Urothelium cell line (cell line): ENCODE measurements at places on chromosomes 1 and 21.
A peak's percentile ranks its signal among the peaks of the same experiment; 100 is the strongest.

GRCh38 chr1:48018799-48019198, 21.6 kb upstream of the TRABD2B start:
- no peak for DNase-seq

- no peak for DNase-seq
Measured at GRCh38 chr1:74245168-74245772, 10.1 kb downstream of the TNNI3K start.

GRCh38 chr21:42075686-42076471, 4.8 kb downstream of the UMODL1 start:
- no peak for DNase-seq

DNA sequence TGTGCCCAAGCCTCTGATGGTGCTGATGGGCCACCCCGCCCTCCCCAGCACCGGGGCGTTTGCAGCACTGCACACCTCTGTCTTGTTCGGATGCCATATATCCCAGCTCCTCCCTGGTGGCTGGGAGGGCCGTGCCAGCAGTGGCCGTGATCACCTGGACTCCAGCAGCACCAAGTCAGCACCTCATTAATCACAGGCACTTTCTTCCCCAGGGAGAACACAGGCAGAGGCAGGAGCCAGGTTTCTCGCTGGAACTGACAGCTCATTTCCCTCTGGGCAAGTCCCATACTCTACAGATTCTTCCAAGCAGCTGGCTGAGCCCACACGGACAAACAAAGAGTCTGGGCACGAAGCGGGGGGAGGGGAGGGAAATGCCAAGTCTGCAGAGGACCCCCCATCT, 141.7 kb upstream of the EDN2 start:
- peak; percentile 69 for DNase-seq

GRCh38 chr1:190154744-190155143, 322.9 kb downstream of the BRINP3 start:
- no peak for DNase-seq

- no peak for DNase-seq
Measured at GRCh38 chr1:60904099-60904851, 178.1 kb upstream of the NFIA start.

- DNase-seq, result peak; percentile 85
Measured at GRCh38 chr1:108016451-108016920, 51.5 kb upstream of the VAV3 start.

- no peak for DNase-seq
Measured at GRCh38 chr21:45010096-45010495, 64.3 kb upstream of the ADARB1 start.

- DNase-seq, result no peak
Measured at GRCh38 chr1:208600456-208601190, 356.4 kb upstream of the PLXNA2 start.

DNA sequence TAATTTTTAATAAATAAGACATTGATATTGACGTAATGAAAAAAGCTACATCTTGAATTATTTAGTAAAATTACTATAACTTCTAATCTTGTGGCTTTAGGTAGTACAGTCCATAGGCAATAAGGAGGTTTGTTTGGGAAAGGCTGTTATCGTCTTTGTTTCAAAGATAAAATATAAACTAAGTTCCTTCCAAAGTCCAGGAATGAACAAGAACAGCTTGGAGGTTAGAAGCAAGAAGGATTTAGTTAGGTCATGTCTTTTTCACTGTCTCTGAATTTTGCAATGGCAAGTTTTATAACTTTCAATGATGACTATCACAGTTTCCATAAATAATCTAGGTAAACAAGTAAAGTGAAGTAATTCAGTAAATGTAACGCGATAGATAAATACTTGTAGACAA, 106.9 kb upstream of the OLFM3 start:
- DNase-seq, result no peak

DNA sequence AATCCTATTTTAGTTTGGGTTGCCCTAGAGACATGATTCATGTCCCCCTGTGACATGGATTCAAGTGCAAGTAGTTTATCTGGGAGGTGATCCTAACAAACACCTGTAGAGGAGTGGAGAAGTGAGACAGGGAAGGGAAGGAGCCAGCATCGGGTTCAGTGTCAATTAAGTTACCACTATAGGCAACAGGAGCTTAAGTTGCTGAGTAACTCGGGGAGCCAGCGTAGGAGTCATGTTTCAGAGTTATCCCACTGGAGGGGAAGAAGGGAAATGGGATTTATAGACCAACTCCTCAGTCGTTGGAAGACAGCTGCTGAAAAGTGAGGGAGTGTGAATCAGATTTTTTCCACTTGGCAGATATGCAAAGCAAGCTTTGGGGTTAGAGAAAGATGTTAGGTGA, 54.9 kb downstream of the SLC30A7 start:
- DNase-seq, result no peak

- DNase-seq, result no peak
Measured at GRCh38 chr1:62884156-62884740, 100.3 kb downstream of the ATG4C start.

DNA sequence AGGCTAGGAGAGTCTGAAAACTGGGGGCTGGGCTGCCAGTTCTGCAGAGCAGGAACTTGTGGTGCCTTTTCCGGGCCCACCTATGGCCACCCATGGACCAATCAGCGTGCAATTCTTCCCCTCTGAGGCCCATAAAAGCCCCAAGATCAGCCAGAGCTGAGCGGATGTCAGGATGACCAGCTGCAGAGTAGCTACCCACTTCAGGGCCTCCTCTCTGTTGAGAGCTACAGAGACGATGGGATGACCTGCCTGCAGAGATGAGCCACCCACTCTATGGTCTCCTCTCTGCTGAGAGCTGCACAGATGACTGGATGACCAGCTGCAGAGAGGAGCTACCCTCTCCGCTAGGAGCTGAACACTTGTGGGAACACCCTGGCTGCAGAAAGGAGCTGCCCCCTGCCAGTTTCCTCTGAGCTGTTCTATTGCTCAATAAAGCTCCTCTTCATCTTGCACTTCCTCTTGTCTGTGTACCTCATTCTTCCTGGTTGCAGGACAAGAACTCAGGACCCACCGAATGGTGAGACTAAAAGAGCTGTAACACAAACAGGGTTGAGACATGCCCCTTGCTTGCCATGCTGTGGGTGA, 12.8 kb upstream of the AADACL4 start:
- DNase-seq, result no peak

- no peak for DNase-seq
Measured at GRCh38 chr1:220732621-220733020, 15.5 kb upstream of the MTARC2 start.

DNA sequence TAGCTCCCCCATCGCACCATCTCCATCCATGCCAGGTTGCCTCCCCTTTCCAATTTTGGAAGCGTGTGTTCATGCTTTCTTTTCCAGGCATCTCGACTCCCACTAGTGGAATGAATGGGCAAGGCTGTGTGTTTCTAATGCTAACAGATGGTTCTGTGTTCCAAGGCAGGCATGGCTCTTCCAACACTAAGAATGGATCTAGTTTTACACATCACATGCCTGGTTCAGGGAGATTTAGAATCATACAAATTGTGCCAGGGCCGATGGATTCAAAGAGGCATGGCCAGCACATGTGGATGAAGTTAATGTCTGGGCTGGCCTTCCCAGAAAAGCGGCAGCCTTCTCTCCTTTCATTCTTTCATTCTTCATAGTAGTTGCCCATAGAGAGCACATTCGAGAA, 438.7 kb downstream of the PRDM2 start:
- no peak for DNase-seq

DNA sequence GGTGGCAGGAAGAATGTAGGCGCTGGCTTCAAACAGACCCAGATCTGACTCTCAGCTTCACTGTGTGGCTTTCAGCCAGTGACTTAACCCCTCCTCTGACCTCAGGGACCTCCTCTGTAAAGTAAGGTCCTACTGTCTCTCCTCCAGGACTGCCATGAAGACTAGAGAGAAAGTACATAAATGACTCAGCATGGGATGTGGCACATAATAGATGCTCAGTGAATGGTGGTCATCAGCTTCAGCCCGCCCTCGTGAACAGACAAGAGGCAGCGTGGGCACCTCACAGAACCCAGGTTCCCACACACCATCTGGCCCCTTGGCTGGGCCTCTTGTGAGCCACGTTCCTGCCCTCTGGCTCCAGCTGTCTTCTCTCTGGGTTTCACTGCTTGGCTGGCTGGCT, 126.0 kb downstream of the SYF2 start:
- DNase-seq, result no peak

DNA sequence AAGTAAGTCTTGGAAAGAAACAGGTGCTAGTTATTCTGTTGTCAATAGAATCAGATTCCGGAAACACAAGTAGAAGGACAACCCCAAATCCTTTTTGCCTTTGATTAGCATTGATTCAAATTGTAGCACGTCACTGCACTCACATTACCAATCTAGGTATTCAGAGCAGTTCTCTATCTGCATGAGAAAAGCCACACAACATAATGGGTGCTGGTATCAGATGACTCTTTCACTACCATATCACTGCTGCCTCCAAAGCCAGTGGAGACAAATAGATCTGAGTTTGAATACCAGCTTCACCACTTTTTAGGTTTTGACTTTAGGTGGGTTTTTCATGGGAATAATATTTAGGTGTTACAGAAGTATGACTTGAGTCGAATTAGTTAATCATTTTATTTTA, 38.9 kb downstream of the RTCA start:
- no peak for DNase-seq

- no peak for DNase-seq
Measured at GRCh38 chr1:200903793-200904192, 9.1 kb downstream of the INAVA start.

GRCh38 chr1:29502911-29503840, 266.9 kb downstream of the PTPRU start:
- no peak for DNase-seq
